ENCODE measurements at places on chromosomes 3 and 15.

DNA sequence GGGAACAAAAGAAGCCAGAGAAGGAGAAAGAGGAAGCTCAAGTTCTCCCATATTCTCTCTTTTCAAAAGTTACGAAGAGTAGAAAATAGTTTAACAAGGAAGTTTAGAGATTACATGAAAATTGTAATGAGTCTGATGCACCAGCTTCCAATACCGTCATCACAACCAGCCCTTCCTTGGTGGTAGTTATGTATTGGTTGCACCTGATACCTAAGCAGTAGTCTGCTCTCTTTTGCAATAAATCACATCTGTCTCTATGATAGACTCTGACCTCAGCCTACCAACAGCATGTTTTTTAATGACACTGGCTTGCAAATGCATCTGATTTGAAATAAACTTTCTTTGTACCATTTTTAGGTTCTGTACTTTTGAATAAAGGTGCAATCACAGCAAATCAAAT, 575.8 kb downstream of the FHIT start:
- no peak for DNase-seq

DNA sequence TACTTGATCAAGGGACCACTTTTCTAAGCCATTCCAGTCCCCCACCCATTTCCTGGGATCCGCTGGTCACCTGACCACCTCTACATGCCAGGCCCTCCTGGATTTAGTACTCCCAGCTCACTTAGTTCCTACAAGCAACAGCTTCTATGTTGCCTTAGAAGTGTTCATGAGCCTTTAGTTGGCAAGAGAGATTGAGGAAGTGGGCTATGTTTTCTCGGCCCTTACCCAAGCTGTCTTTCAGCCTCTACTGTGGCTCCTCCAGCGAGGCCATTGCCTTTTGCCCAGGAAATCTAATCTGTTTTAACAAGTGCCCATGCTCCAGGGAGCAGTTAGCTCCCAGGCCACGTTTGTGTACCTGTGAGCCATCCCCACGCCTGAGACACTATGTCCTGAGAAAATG, 4.5 kb upstream of the PRKAR2A start:
- no peak for DNase-seq

DNA sequence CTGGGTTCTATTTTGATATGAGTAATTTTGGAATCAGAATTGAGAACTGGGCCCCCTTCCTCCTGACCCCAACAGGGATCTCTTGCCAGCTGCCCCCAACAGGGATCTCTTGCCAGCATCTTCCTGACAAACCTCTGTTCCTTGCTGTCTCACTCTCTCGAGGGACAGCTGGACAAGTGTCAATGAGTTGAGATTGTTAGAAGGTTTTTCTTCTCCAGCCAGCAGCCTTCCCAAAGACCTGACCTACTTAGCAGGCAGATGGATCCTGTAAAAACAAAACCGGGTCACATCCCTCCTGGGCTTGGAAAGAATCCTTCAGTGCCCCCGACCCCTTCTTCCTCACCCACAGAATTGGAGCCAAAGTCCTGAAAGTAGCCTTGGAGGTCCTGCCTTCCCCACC, 21.6 kb downstream of the LIMD1 start:
- DNase-seq, result no peak

GRCh38 chr3:152376351-152377183, 107.8 kb downstream of the MBNL1 start:
- DNase-seq, result no peak

DNA sequence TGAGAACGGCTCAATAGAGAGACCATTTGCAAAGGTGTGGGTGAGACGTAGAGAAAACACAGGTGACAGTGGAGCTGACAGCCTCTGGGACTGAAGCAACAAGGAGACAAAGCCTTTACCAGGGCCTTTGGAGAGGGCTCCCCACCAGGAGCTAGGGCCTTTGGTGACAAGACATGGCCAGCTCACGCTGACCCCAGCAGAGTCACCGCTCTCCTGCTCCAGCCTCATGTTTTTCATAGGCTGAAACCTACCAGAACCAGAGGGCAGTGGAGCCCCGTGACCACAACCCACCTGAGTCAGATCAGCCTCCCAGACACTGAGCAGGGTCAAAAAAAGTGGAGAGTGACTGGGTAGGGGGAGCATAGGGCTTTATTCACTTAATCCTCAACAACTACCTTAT, 214.7 kb downstream of the SHQ1 start:
- DNase-seq, result no peak

GRCh38 chr15:33135355-33135781, 59.1 kb downstream of the FMN1 start:
- no peak for DNase-seq

DNA sequence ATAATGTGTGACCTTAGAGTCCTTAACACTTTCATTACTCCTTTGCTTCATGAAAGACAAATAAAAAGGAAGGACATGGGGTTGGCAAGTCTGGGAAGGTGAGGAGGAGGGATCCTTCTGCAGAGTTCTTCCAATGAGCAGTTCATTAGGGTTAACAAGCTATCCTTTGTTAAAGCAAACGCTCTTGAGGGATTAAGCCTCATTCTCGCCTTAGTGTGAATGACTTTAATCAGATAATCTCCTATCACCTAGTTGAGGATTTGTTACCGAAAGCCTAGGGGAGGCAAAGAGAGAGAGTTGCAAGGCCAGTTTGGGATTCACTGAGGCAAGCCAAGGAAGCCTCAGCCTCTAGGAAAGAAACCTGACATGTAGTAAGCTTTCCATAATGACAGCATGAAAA, 7.4 kb upstream of the MBNL1 start:
- no peak for DNase-seq

DNA sequence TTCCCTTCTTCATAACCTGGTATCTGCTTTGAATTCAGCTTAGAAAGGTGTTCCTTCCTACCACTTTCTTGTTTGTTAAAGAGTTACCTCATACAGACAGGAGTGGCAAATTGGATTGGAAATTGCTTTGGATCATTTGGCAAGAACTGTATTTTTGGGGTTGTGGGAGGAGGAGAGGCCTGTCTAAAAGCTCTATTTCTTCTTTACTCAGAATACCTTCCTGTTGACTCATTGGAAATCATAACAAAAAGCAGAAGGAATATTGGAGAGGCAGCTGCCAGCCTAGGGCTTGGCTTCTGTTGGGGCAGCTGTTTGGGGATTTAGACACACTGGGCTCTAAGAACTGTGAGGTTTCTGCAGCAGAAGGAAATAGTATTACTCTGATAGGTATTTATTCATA, 14.2 kb downstream of the IQGAP1 start:
- peak; percentile 61 for DNase-seq

GRCh38 chr3:128491941-128492670, 895 bp downstream of the GATA2 start:
- no peak for DNase-seq

DNA sequence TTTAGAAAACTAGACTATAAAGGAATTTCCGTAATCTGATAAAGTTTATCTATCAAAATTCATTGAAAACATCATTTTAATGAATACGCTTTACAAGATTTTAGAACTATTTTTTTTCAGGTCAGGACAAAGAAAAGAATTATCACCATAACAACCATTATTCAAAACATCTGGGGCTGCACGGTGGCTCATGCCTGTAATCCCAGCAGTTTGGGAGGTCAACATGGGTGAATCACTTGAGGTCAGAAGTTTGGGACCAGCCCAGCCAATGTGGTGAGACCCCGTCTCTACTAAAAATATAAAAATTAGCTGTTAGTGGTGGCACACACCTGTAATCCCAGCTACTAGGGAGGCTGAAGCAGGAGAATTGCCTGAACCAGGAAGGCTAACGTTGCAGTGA, 260.4 kb downstream of the WNT5A start:
- DNase-seq, result no peak

DNA sequence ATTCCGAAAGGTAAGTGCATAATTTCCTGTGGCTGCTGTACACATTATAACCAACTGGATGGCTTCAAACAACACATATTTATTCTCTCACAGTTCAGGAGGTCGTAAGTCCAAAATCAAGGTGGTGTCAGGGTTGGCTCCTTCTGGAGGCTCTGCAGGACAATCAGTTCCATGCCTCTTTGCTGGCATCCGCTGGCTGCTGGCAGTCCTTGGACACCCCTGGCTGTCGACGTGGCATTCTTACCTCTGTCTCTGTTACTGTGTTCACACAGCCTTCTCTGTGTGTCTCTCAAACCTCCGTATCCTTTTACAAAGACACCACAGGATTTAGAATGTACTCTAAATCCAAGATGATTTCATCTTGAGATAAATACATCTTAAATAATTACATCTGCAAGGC, 398.8 kb upstream of the ATP10A start:
- DNase-seq, result no peak

- DNase-seq, result peak; percentile 63
These were observed 101.2 kb upstream of the PTX3 start for GRCh38 chr3:157335233-157336076.

- peak; percentile 55 for DNase-seq
These were observed 51.0 kb upstream of the ATP13A3 start for GRCh38 chr3:194537732-194538247.

GRCh38 chr3:162658003-162658402, 1161.4 kb downstream of the OTOL1 start:
- DNase-seq, result no peak

- no peak for DNase-seq
These were observed 235.0 kb downstream of the ULK4 start for GRCh38 chr3:41726891-41727290.

DNA sequence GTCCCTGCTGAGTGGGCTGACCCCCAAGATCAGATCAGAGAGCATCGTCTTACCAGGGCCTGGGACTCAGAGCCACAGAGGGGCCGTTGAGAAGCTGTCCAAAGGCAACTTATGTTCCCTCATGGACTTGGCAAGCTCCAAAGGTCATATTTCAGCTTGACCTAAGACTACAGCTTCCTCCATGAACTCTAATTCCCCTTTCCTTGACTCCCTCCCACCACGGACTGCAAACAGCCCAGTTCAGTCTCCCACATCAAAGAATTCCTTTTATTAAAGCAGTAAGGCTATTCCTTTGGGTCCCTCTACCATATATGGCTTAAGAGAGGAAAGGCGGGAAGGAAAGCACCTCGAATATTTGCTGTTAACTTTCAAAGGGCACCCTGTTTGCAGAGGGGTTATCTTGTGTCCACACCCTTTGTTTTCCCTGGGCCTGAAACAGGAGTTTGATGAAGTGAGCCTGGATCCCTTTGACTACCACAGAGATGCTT, 146.1 kb upstream of the THBS1 start:
- no peak for DNase-seq

- DNase-seq, result no peak
These were observed 515 bp upstream of the MTHFS start for GRCh38 chr15:79897380-79897678.

GRCh38 chr3:12954891-12955650, 113.7 kb upstream of the RPL32 start:
- no peak for DNase-seq

DNA sequence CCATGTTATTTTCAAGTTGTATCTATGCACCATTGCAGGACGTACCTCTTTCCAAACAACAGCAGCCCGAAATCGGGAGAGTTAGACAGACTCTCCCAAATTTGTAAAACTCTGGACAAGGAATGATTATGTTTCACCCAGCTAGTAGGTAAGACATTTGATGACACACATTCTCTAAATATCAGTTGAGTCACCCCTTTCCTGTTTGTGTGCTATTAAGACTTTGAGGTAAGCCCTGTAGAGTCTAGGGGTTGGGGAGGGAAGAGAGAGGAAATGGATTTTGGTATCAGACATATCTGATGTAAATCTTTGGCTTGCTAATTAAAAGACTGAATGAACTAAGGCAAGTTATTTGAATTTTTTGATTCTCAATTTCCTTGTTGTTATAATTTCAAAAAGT, 999.0 kb downstream of the TUSC7 start:
- peak; percentile 29 for DNase-seq

GRCh38 chr3:13524979-13525669, 23.8 kb upstream of the FBLN2 start:
- DNase-seq, result no peak

GRCh38 chr3:23750573-23751210, 55.1 kb upstream of the UBE2E1 start:
- peak; percentile 47 for DNase-seq

DNA sequence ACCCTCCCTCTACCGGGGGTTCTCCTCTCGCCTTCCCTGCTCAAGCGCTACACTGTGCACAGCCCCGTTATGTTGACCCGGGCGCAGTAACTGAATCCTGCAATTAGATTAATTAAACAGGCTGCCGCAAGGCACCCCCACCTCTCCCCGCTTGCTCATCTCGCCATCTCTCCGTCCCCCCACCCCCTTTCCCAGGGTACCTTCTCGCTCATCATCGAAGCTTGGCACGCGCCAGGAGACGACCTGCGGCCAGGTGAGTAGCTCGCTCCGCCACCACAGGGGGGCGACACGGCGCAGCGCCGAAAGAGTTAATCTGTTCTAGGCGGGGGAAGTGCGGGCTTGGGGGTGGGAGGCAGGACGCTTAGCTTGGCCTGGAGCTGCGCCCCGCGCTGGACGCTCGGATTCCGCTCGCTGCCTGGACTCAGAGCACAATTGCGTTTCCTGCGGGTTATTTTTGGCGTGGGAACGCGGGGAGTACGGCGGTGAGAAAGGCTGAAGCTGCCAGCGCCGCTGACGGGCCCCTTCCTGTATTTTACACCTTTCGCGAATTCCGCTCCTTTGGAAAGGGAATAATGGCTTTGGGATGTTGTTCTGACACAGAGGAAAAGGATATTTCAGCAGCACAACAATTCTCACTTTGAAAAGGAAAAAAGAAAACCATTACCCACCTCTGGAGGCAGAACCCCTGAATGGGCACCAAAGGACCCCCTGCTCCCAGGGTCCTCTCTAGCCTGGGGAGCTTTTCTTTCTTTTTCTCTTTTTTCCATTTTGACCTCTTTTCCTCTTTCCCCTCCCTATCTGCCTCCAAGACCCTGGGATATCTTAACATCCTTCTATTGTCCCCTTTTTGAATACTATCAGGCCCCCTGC, 1.5 kb downstream of the DLL4 start:
- DNase-seq, result no peak

DNA sequence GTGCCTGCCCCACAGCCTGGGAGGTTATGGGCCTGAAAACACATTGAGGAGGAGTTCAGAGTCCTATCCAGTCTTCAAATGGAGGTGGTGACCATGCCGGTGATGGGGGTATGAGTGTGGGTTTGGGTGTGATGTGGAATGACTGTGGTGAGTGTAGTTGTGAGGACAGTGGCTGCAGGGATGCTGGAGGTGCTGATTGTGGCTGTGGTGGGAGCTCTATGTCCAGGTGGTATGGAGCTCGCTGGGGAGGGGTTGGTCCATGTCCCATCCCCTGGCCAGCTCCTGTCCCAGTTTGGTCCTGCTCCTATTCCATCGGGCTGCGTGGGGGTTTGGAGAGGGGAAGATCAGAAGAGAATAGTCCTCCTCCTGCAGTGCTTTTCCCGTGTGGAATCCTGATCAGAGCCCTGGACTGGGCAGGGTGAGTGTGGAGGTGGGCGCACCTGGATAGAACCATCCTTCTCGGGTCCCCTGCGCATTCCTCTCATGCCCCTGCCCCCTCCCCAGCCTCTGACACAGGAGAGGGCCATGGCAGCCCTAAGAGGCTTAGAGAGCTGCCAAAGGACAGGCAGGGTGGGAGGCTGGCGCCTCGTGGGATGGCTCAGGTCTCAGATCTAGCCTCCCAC, 23.0 kb upstream of the GOLGA6C start:
- DNase-seq, result no peak

All from SJSA1 (cell line).